ENCODE measurements at places on chromosomes 5 and 9.

GRCh38 chr9:36728651-36729520 lies 156.2 kb downstream of the MELK start:
- DNase-seq, result peak; percentile 60

- DNase-seq, result no peak
Observed at GRCh38 chr9:78292716-78293497, 4.0 kb upstream of the PSAT1 start.

DNA sequence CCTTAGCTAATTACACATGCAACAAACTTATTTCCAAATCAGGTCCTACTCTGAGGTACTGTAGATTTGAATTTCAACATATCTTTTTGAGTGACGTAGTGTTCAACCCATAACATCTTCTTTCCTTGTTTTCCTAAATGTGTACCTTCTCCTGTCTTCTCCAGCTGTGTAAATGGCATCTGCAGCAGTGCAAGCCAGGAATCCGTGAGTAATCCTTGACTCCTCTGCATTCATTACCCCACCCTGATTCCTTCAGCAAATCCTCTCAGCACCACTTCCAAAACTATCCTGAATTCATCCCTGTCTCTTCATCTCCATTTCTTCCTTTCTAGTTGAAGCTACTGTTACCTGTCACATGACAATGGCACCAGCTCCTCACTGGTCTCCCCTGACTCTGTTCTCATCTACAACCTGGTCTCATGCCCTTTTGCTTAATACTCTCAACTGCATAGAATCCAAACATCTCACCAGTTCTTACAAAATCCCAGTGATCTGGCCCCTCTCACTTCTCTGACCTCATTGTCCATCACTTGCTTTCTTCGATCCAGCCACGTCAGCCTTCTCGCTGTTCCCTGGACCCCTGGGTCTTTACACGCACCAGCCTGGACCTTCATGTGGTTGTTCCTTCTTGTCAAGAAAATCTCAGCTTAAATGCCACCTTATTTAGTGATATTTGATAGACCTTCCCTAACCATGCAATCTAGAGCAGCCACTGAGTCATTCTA lies 14.6 kb upstream of the TRAF1 start:
- no peak for DNase-seq

GRCh38 chr5:108634010-108634616 lies 113.6 kb upstream of the FER start:
- no peak for DNase-seq

GRCh38 chr9:35842795-35843194 lies 13.8 kb downstream of the TMEM8B start:
- no peak for DNase-seq

DNA sequence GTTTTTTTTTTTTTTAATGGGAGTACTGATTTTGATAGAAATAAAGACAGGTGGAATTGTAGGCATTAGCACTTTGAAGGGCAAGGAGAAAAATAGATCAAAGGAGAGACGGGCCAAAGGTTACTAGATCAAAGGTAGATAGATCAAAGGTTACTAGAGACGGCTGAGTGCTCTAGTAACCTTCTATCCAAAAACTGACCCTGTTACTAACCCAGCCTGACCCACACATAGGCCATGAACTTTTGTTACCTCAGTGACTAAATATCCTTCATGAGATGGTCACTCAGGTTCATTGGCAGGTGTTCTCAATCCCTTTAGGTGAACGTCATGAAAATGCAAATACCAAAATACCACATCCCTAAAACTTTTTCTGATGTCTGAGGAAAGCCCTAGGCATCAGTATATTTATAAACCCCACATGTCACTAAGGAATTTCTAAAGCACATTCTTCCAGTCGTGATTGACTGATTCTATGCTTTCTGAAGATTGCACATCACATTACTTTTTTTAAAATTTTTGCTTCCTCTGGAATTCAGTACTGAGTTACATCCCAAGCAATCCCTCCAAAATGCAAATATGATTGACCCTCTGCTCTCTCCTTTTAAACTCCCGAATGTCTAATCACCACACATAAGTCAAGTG lies 772.7 kb downstream of the BRINP1 start:
- DNase-seq, result no peak

- peak; percentile 93 for DNase-seq
Observed at GRCh38 chr5:1174122-1174936, 27.1 kb upstream of the SLC6A19 start.

GRCh38 chr5:157519579-157520253 lies 55.9 kb downstream of the ADAM19 start:
- DNase-seq, result no peak

- no peak for DNase-seq
Observed at GRCh38 chr5:6096101-6096500, 282.2 kb downstream of the MED10 start.

All from posterior cingulate gyrus (tissue), 11 donors.